Activated T-helper 1 cell treated with anti-CD3 and anti-CD28 coated beads, Interleukin-12 subunit alpha, Interleukin-12 subunit beta, Interleukin-2, Interleukin-4 antibody, amounts not matched to agents 30 ng/mL and 10 ng/mL and 1 ng/mL, durations not matched to agents 14 hours and 24 hours and 36 hours (primary cell): ENCODE measurements at places on chromosomes 3 and 15.

GRCh38 chr3:62374341-62375218 is 1.2 kb upstream of the FEZF2 start:
- no peak overlapping the region for H3K4me3 ChIP-seq
- no peak for DNase-seq
- H3K36me3 ChIP-seq, result peaks cover 6% of the 10 kb centered on the region
- peaks cover 76% of the 10 kb centered on the region for H3K27me3 ChIP-seq
- no peak overlapping the region for H3K27ac ChIP-seq

DNA sequence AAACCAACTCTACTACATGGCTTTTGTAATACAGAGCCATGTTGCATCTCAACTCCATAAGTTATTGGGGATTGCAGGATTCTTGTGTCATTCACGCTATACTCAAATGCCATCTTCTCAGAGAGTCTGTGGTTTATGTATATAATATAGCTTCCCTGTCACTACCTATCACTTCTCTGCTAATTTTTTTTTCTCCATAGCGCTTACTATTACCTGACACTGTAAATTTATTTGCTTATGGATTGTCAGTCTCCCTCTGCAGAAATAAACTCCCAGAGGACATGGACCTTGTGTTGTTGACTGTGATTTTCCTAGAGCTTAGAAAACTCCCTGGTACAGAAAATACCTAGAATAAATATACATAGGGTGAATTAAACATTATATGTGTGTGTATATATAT is 990.5 kb downstream of the TBL1XR1 start:
- no peaks in the 10 kb centered on the region for H3K27me3 ChIP-seq
- no peaks in the 10 kb centered on the region for H3K36me3 ChIP-seq
- H3K27ac ChIP-seq, result no peak overlapping the region
- no peak for DNase-seq
- no peaks in the 10 kb centered on the region for H3K4me1 ChIP-seq

- no peaks in the 10 kb centered on the region for H3K36me3 ChIP-seq
- H3K4me3 ChIP-seq, result no peak overlapping the region
- no peak overlapping the region for H3K27ac ChIP-seq
- H3K4me1 ChIP-seq, result no peaks in the 10 kb centered on the region
- no peak for DNase-seq
Observed at GRCh38 chr3:14780927-14781507, 37.7 kb upstream of the FGD5 start.

DNA sequence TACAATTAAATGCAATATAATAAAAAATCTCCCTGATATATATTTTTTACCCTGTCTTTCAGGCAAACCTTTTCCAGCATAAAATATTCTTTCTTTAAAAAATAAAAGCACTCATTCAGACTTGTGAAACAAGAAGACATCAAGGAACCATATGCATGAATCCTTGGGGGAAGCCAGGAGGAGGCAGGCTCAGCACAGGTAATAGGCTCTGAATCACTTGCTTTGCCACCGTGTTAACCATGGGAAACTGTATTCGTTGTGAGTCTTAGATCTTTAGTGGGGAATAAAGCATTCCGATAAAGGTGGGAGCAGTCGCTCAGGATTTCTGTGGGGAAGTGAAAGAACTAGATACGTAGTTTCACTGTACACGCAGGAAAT is 42.4 kb downstream of the FBN1 start:
- no peak for DNase-seq
- H3K4me3 ChIP-seq, result no peak overlapping the region
- H3K27ac ChIP-seq, result no peak overlapping the region
- no peaks in the 10 kb centered on the region for H3K4me1 ChIP-seq

- no peaks in the 10 kb centered on the region for H3K4me1 ChIP-seq
- peak; percentile 25 for DNase-seq
- no peak overlapping the region for H3K4me3 ChIP-seq
Observed at GRCh38 chr3:10344147-10344943, 23.4 kb upstream of the SEC13 start.

- H3K27ac ChIP-seq, result peak overlapping the region; percentile 1
- peaks cover 49% of the 10 kb centered on the region for H3K4me1 ChIP-seq
- DNase-seq, result no peak
- no peaks in the 10 kb centered on the region for H3K36me3 ChIP-seq
Observed at GRCh38 chr15:98666841-98667240, 18.5 kb downstream of the IGF1R start.

GRCh38 chr3:13461169-13462124 is 18.7 kb upstream of the HDAC11 start:
- H3K27me3 ChIP-seq, result peaks cover 14% of the 10 kb centered on the region
- DNase-seq, result peak; percentile 66
- H3K4me3 ChIP-seq, result no peak overlapping the region

GRCh38 chr3:104763007-104763406 is 603.7 kb upstream of the ALCAM start:
- H3K27ac ChIP-seq, result no peak overlapping the region
- no peaks in the 10 kb centered on the region for H3K36me3 ChIP-seq
- H3K27me3 ChIP-seq, result peaks cover 2% of the 10 kb centered on the region
- no peaks in the 10 kb centered on the region for H3K4me1 ChIP-seq
- H3K4me3 ChIP-seq, result no peak overlapping the region

- DNase-seq, result peak; percentile 45
- peak overlapping the region; percentile 96 for H3K27ac ChIP-seq
- peaks cover 38% of the 10 kb centered on the region for H3K4me1 ChIP-seq
- peak overlapping the region; percentile 94 for H3K4me3 ChIP-seq
- peaks cover 5% of the 10 kb centered on the region for H3K36me3 ChIP-seq
Observed at GRCh38 chr3:16884084-16884747, 539 bp upstream of the PLCL2 start.

- no peaks in the 10 kb centered on the region for H3K36me3 ChIP-seq
- DNase-seq, result no peak
Observed at GRCh38 chr3:178422406-178422805, 113.8 kb upstream of the KCNMB2 start.

DNA sequence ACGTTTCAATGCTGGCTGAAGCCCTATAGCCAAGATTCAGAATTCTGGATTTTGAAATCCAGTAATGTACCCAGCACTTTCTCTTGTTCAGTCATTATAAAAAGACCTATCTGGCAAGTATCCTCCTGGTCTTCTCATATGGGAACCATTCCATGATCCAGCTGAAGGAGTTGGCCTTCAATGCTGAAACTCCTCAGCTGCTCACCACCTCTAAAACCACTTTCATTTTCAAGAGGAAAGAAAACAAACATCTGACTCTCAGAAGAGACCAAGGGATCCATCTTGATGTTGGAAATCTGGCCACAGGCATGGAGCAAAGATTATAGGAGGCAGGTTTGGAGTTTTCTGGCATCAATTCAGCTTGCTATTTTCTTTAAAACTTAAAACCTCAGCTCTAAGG is 235.4 kb downstream of the FMN1 start:
- no peaks in the 10 kb centered on the region for H3K4me1 ChIP-seq
- no peak overlapping the region for H3K4me3 ChIP-seq
- no peaks in the 10 kb centered on the region for H3K36me3 ChIP-seq

- no peak for DNase-seq
- peaks cover 38% of the 10 kb centered on the region for H3K36me3 ChIP-seq
- H3K4me3 ChIP-seq, result no peak overlapping the region
- H3K27ac ChIP-seq, result peak overlapping the region; percentile 55
- H3K4me1 ChIP-seq, result peaks cover 34% of the 10 kb centered on the region
- H3K27me3 ChIP-seq, result no peaks in the 10 kb centered on the region
Observed at GRCh38 chr15:44593042-44593736, 56.2 kb downstream of the EIF3J start.

GRCh38 chr3:109195815-109196214 is 59.3 kb downstream of the C3orf85 start:
- no peaks in the 10 kb centered on the region for H3K4me1 ChIP-seq
- DNase-seq, result no peak
- no peak overlapping the region for H3K4me3 ChIP-seq
- H3K27me3 ChIP-seq, result no peaks in the 10 kb centered on the region

DNA sequence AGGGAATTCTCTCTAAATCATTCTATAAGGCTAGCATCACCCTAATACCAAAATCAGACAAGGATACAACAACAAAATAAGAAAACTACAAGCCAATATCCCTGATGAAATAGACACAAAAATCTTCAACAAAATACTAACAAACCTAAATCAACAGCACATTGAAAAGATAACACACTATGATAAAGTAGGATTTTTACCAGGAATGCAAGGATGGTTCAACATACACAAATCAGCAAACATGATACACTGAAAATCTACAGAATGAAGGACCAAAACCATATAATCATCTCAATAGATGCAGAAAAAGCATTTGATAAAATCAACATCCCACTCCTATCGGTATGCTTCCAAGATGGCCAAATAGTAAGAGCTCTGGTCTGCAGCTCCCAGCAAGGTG is 39.5 kb downstream of the ALDH1A2 start:
- H3K27me3 ChIP-seq, result peaks cover 6% of the 10 kb centered on the region
- DNase-seq, result no peak
- no peaks in the 10 kb centered on the region for H3K4me1 ChIP-seq
- H3K36me3 ChIP-seq, result no peaks in the 10 kb centered on the region
- no peak overlapping the region for H3K4me3 ChIP-seq

- no peak for DNase-seq
- no peak overlapping the region for H3K4me3 ChIP-seq
- H3K4me1 ChIP-seq, result peaks cover 17% of the 10 kb centered on the region
- H3K27ac ChIP-seq, result peak overlapping the region; percentile 18
Observed at GRCh38 chr15:43237842-43238470, 17.1 kb upstream of the EPB42 start.

DNA sequence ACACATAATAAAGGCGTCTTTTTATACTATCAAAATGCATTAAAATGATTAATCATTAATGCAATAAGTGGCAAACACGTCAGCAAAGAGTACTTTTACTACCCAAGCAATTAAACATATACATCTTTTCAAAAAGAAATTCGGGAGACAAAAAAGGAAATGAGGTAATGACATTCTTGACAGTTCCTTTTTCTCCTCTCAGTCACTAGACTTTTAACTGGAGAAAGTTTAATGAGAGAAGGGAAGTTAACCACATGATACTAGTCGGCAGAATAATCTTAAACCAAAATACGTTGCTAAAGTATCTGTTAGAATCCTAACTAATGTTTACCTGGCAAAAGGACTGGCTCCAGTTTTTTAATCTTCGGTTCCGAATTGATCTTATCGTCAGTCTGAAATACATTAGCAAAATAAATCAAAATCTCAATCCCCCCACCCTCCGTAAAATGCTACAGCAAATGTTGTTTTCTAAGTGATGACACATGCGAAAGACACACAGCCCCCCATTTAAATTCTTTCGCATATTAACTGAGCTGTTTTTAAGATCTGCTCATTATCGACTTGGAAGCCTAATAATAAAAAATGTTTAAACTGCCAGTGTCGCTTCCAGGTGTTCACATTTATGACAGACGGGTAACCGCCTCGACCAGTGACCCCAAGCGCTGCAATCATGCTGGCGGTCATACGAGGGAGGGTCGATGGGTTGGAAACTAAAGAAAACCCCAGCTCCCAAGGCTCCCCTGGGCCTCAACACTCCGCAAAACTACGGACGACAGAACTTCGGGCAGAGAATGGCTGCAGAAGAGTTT is 778 bp downstream of the MTMR10 start:
- H3K36me3 ChIP-seq, result peaks cover 3% of the 10 kb centered on the region
- peak overlapping the region; percentile 93 for H3K4me3 ChIP-seq
- H3K27me3 ChIP-seq, result no peaks in the 10 kb centered on the region
- peak overlapping the region; percentile 85 for H3K27ac ChIP-seq
- H3K4me1 ChIP-seq, result peaks cover 26% of the 10 kb centered on the region
- DNase-seq, result no peak

DNA sequence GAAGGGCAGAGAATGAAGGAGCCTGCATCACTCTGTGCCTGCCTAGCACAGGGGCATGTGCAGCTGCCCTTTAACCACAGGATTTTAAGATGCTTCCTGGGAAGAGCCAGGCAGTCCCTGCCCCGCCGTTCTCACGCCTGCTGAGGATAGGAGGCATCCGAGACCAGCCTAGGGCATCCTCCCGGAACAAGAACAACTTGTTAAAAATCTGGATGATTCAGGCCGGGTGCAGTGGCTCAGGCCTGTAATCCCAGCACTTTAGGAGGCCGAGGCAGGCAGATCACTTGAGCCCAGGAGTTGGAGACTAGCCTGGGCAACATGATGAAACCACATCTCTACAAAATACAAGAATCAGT is 15.2 kb downstream of the NRROS start:
- H3K4me1 ChIP-seq, result peaks cover 34% of the 10 kb centered on the region
- no peaks in the 10 kb centered on the region for H3K27me3 ChIP-seq
- H3K4me3 ChIP-seq, result no peak overlapping the region
- no peak overlapping the region for H3K27ac ChIP-seq
- H3K36me3 ChIP-seq, result peaks cover 32% of the 10 kb centered on the region

- DNase-seq, result no peak
- no peaks in the 10 kb centered on the region for H3K36me3 ChIP-seq
- H3K27ac ChIP-seq, result no peak overlapping the region
- no peak overlapping the region for H3K4me3 ChIP-seq
Observed at GRCh38 chr3:24302396-24302795, 192.3 kb downstream of the THRB start.

GRCh38 chr15:68148039-68148438 is 57.1 kb downstream of the CALML4 start:
- no peak overlapping the region for H3K4me3 ChIP-seq
- DNase-seq, result no peak
- H3K27me3 ChIP-seq, result no peaks in the 10 kb centered on the region
- peaks cover 36% of the 10 kb centered on the region for H3K36me3 ChIP-seq
- H3K27ac ChIP-seq, result no peak overlapping the region
